ENCODE measurements at places on chromosomes 6 and 20.

GRCh38 chr6:150470960-150471665, 102.3 kb downstream of the IYD start:
- DNase-seq, result no peak

DNA sequence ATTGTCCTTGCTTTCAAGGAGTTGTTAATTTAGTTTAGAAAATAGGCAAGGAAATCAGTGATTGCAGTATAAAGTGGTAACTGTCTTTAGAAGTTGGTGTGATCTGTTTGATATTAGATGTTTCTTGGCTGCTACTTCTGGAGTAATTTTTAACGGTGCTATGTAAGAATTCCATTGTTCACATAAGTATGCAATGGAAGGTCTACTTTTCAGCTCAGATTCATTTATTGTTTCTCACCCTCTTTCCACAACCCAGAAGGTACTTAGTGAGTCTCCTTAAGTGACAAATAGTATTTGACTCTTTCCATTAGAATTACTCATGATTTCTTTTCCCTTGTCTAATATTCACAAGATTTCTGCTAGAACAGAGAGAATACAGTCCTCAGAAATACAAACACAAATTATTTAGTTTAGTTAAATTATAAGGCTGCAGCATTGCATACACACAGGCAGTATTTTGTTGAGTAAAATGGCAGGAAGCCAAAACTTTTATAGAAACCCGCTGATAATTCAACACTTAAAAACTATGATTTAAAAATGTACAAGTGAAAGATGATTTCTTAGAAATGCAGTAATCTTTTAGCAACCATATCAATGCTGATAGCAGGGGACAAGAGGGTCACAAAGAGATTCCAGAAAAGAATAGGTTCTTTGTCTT, 554.3 kb downstream of the CD109 start:
- DNase-seq, result no peak

DNA sequence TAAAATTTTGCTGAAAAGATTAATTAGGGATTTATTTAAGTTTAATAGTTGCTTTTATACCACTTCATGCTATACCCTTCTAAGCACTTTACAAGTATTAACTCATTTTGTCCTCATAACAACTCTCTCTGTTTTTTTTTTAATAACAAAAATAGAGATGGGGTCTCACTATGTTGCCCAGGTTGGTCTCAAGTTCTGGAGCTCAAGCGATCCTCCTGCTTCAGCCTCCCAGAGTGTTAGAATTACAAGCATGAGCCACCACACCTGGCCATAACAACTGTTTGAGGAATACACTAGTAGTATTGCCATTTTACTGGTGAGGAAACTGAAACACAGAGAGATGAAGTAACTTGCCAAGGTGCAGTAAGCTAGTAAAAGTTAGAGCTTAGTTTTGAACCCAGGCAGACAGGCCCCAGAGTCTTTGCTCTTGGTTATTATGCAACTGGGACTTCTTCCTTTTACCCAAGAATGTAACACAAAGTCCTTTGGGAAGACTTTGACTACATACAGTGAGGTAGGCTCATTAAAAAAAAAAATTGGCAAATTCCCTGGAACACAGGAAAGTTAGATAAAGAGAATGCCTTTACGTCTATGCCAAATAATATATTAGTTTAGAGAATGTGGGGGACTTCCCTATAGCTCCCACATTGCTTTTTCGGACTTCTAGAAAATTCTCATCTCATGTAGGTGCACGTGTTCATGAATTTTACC, 11.4 kb downstream of the ANKS1A start:
- no peak for DNase-seq

- no peak for DNase-seq
Measured at GRCh38 chr20:33685328-33686099, 671 bp downstream of the E2F1 start.

GRCh38 chr6:17169291-17169690, 67.4 kb downstream of the STMND1 start:
- no peak for DNase-seq

GRCh38 chr6:155201461-155202226, 62.2 kb upstream of the CLDN20 start:
- DNase-seq, result no peak

GRCh38 chr6:18392346-18392877, 5.3 kb downstream of the RNF144B start:
- DNase-seq, result no peak

GRCh38 chr20:25453035-25453810, 45.8 kb downstream of the GINS1 start:
- no peak for DNase-seq

DNA sequence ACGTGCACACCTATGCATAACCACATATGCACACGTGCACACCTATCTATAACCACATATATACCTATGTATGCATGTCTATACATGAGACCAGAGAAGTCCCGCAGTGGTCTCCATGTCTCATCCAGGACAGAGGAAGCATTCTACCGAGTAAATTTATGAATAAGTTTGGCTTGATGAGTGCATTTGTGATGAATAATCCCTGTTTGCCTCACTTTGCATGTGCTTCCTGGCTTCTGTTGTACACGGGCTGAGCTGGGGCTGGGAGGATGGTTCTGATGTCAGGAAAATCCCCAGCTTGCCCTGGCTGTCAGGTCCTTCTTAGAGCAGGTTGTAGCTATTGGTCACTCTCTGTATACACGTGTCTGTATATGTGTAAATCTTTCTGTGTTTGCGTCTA, 157.6 kb upstream of the RPS6KA2 start:
- DNase-seq, result no peak

GRCh38 chr6:20729086-20729485, 194.8 kb downstream of the CDKAL1 start:
- no peak for DNase-seq

DNA sequence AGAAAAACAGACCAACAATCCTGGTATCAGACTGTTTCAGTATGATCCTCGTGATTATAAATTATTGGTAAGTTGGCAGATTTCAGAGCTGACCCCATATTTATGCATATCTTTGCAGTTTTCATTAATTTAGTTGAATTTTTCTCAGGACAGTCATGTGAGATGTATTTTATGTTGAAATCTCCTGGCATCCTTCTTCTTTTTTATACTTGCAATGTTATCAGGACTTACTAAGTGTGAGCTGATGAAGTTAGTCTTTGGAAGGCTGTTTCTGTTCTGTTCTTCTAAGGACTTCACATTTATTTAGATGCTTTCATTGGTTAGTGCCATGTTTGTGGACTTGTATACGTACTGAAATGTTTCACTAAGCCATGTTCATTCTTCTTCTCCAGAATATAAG, 17.2 kb downstream of the SMPDL3A start:
- DNase-seq, result no peak

GRCh38 chr6:21594416-21595281, 1.1 kb downstream of the SOX4 start:
- DNase-seq, result no peak

DNA sequence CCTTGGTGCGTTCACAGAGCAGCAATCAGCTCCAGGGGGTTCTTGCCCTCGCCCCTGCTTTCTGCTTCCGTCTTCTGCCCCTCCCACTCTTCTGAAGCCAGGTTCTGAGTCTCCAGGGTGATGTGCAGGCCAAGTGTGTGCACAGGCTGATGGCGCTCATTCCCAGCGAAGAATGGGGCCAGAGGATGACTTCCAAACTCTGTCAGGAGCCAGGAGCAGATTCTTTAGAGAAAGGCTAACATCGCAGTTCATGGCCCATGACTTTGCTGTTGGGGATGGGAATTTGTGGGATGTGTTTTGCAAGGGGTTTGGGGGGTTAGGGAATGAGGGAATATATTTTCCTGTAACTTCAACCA, 56.1 kb upstream of the CCN6 start:
- DNase-seq, result no peak

DNA sequence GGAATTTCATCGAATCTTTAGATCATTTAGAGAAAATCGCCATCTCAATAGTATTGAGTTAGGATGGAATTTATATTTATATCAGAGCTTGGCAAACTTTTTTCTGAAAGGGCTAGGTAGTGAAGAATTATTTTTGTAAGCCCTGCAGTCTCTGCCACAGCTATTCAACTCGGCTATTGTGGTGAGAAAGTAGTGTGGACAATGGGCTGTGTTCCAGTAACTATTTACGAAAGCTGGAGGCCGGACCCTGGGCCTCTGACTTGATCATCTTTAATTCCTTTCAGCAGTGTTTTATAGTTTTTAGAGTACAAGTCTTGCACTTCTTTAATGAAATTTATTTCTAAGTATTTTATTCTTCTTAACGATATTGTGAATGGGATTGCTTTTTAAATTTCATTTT, 201.5 kb downstream of the FARS2 start:
- DNase-seq, result no peak

- DNase-seq, result no peak
Measured at GRCh38 chr20:63693083-63693732, 3.2 kb upstream of the TNFRSF6B start.

DNA sequence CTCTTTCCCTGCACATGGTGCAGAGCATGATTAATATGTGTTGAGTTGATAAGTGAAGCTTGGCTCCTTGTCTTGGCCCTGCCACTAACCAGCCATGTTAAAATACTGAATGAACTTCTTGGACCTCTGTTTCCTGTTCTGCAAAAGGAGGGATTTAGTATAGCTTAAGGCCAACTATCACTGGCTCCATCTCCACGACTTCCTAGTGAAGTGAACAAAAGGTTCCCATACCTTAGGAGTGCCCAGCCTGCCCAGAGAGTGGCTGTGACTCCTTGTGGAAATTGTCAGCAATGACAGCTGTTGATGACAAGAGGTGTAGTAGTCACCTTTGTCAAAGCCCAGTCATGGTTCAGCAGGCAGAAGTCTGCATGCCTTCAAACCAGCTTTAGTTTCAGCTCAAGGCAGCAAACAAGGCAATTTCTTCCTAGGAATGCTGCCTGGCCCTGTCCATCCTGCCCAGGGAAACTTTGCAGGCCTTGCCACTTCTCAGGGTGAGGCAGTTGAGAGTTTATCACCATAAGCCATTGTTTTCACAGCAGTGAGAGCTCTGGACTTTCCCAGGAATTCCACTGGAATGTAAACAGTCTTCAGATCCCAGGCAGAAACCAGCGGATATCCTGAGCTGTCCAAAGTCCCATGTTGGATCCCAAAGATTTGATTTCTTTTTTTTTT, 169.7 kb upstream of the TNFAIP3 start:
- no peak for DNase-seq

DNA sequence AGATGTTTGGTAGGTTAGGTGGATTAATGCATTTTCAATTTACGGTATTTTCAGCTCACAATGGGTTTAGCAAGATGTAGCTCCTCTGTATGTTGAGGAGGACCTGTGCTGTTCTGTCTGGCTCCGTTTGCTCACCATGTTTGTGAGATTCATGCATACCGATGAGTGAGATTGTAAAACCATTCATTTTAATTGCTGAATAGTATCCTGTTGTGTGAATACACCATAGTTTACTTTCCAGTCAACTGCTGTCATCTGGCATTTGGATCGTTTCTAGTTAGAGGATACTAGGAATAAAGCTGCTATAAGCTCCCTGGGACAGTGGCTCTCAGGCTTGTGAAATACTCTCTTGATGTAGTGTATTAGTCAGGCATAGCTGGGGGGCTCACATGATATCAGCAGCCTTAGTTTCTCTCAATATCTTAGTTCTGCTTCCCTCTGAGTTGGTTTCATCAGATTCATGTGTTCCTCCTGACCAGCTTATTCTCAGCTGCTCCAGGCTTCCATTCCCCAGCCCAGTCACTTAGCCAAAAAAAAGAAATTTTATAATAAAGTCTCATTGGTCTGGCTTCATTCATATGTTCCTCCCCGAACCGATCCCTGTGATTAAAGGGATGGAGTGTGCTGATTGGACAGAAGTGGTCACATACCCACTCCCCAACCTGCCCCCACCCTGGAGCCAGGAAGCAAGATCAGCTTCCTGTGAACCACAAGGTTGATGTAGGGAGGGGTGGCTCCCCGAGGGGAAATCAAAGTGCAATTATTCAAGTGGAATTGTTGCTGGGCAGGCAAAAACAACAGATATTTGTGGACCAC, 10.9 kb upstream of the B4GALT5 start:
- no peak for DNase-seq

GRCh38 chr6:27582928-27583725, 110.2 kb upstream of the ZNF184 start:
- DNase-seq, result peak; percentile 28

DNA sequence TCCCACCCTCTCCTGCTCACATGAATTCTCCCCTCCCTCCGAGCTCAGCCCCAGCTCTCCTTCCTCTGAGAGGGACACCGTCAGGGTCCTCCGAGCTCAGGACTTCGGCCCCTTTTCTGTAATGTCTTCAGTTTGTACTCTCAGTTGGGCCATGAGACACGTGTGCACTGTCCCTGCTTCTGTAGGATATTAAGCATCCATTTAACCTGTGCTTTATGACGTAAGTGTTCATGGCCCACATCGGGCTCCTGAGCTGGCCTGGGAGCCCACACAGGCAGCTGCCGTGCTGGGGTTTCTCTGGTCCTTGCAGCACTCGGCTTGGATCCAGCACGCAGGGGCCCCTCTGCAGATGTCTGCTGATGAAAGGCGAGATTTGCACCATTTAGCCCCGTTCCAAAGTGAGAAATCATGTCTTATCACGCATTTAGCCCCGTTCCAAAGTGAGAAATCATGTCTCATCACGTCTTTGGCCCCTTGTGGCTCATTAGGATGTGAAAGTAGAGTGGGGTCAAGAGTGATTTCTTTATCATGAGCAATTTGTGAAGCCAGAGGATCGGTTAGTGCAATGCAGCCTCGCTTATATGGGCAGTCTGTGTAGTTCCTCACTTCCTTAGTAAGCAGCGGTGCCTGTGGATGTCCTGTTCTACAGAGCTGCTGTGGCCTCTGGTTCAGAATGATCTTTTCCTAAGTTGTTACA, 25.3 kb downstream of the DUSP22 start:
- DNase-seq, result no peak

DNA sequence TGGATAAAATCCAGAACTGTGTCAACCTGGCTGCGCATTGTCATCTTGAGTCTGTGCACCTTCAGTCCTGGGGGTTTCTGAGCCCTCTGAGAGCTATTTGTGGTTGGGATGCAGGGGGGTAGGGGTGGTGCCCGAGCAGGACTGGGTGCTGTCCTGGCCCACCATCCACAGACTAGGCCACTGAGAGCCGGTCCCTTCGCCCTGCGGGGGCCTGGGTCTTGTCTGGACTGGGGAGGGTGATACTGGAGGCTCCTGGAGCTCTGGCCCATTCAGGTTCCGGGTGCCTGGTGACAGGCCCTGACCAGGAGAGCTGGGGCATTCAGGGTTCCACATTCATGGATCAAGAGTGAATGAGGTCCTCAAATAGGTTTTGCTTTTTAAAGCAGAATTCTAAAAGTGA, 20.9 kb downstream of the SPDEF start:
- no peak for DNase-seq

- DNase-seq, result no peak
Measured at GRCh38 chr6:70314296-70314695, 11.4 kb upstream of the COL9A1 start.
